Activated T-cell treated with anti-CD3 and anti-CD28 coated beads, Interleukin-2, amount 50 U/mL, for 24 hours (primary cell): ENCODE measurements at places on chromosomes 16 and 17.

- no peak for DNase-seq
These were observed 16.9 kb downstream of the CLEC16A start for GRCh38 chr16:10961231-10961630.

DNA sequence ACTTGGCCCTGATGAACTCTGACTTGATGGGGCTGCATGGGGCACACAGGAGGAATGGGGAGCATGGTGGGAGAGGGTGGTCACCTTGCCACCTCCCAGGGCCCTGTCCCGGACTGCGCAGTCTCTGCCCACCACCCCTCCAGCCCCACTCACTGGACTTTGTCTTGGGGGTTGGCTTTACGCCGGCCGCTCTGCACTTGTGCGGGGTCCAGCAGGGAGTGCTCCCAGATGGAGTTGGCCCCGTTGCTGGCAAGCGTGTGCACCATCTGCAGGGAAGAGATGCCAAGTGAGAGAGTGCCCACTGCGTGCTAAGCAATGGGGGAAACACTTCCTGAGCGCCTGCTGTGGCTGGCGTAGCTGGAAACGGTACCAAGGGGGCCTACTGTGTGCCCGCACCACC is 6.7 kb downstream of the GIT1 start:
- no peak for DNase-seq

DNA sequence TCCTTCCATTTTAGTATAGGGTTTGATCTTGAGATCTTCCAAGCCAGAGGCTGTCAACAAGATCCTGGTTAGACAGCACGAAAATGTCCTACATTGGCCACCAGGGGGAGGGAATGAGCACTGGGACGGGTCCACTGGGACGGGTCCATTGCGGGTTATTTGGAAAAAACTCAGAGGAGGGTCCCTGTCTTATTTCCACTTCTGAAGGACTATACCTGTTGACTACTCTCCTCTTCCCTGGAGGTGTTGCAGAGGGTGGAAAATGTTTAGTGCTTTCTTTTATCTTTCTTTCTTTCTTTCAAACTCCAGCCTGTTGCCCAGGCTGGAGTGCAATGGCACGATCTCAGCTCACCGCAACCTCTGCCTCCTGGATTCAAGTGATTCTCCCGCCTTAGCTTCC is 2.5 kb downstream of the TTLL6 start:
- DNase-seq, result peak; percentile 62

DNA sequence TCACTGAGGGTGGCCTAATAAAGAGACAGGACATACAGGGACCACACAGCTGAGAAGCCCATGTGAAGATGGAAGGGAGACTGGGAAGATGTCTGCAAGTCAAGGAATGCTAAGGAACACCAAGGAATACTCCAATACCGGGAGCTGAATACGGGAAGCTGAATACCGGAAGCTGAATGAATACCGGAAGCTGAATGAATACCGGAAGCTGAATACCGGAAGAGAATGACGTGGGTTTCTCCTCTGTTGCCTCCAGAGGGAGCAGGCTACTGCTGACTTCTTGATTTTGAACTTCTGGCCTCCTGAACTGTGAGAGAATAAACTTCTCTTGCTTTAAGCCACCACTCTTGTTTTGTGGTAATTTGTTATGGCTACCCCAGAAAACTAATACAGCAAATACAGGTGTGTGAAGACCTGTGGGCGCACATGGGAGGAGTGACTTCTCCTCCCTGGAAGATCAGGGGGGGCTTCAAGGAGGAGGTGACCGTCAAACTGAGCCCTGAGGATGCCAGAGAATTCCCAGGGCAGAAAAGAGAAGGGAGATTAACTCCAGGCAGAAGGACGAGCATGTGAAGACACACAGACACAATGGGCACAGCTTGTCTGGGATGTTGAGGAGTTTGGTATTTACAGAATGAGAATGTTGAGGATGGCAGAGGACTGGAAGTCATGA is 259.9 kb downstream of the IRF8 start:
- no peak for DNase-seq

DNA sequence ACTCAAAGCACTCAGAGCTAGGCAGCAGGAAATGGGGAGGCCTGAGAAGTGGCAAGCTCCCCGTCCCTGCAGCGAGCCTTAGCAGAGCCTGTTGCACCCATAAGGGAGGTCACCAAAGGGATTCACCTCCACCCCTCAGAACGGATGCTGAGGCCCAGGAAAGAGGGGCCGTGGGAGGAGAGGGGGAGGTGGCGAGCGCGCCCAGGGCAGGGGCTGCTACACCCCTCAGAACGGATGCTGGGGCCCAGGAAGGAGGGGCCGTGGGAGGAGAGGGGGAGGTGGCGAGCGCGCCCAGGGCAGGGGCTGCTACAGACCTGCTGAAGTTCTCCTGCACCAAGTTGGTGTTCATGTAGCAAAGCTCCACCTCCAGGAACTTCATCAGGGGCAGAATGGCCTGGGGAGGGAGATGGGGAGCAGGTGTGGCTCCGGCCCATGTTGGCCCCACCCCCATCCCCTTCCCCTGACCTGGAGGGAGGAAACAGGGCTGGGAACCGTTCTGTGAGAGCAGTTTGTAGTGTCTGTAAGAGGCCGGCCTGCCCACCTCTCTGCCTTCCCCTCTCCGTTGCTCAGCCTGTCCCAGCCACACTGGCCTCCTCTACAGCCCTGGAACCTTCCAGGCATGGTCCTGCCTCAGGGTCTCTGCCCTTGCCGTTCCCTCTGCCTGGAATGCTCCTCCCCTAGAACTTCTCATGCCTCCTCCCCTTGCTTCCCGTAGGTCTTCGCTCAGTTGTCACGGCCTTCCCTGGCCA is 11.4 kb downstream of the UNC13D start:
- peak; percentile 63 for DNase-seq

- no peak for DNase-seq
These were observed 14.6 kb downstream of the CRISPLD2 start for GRCh38 chr16:84834403-84834772.

DNA sequence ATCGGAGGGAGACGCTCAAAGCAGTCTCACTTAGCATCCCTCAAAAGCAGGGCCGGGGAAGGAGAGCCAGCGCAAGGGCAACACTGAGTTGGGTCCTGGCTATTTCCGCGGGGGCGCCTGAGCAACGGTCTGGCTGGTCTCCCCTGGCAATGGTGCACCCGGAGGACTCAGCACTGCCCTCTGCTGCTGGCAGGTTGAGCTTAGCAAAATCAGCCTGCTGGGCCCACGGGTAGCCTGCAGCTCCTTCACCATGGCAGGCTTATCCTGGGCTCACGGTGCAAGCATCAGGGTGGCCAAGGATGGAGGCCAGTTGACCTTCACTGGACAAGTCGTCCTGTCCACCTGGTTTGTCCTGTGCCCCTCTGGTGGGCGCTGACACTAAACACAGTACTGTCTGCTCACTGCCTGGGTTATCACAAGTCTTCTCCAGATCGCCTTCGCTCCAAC is 14.4 kb upstream of the ALDH3A1 start:
- DNase-seq, result peak; percentile 82

- DNase-seq, result no peak
These were observed 302.2 kb downstream of the FOXL1 start for GRCh38 chr16:86880316-86881117.

GRCh38 chr17:73284906-73285602 is 23.4 kb upstream of the CPSF4L start:
- DNase-seq, result no peak

GRCh38 chr16:87823181-87823929 is 46.0 kb downstream of the SLC7A5 start:
- peak; percentile 29 for DNase-seq
